ENCODE measurements at places on chromosomes 3 and 15.

GRCh38 chr3:85560088-85560785 is 601.4 kb downstream of the CADM2 start:
- no peak for DNase-seq

DNA sequence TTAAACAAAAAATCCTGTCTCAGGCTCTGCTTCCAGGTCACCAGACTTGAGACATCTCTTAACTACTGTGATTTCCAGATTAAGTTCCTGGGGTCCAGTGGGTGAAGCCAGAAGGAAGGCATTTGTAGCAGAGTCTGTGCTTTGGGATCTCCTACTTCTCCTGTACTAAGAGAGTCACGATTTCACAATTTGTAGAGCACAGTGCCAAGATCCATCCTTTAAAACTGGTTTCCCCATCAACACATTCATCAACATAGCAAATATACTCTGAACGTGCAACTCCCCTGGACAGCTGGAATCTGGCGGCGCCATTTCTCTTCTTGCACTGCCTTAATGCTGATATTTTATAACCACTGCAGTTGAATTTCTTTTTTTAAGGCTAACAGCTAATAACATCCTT is 33.2 kb downstream of the CDCP1 start:
- no peak for DNase-seq

- no peak for DNase-seq
Measured at GRCh38 chr3:12486001-12486400, 1.7 kb downstream of the TSEN2 start.

DNA sequence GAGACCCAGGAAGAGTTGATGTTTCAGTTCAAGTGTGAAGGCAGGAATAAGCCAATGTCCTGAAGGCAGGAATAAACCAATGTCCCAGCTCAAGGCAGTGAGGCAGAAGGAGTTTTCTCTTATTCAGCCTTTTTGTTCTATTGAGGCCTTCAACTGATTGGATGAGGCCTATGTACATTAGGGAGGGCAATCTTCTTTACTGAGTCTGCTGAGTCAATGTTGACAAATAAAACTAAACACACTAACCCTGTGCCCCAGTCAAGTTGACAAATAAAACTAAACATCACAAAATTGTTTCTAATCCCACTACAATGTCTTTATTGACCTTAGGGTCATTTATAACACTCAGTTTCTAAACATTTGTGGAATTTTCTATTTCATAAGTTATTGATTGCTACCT is 100.0 kb downstream of the CACNA2D3 start:
- DNase-seq = no peak

DNA sequence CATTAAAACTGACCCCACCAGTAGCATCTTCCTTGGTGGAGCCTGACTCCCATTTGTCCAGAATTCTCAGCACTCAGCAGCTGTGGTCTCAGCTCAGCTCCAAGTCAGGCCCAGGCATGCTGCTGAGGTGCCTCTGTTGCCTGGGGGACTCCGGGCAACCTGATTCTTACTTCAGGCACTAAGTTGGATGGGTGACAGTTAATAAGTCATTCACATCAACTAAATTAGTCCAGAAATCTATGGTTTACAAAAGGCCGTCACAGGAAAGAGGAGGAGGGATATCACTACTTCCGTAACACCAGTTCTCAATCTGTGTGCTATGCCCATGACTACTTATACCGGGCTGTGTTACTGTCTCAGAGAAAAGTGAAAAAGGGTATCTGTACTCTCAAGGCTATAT is 310.2 kb downstream of the SATB1 start:
- no peak for DNase-seq

- DNase-seq = no peak
Measured at GRCh38 chr3:43445820-43446219, 159.5 kb downstream of the SNRK start.

DNA sequence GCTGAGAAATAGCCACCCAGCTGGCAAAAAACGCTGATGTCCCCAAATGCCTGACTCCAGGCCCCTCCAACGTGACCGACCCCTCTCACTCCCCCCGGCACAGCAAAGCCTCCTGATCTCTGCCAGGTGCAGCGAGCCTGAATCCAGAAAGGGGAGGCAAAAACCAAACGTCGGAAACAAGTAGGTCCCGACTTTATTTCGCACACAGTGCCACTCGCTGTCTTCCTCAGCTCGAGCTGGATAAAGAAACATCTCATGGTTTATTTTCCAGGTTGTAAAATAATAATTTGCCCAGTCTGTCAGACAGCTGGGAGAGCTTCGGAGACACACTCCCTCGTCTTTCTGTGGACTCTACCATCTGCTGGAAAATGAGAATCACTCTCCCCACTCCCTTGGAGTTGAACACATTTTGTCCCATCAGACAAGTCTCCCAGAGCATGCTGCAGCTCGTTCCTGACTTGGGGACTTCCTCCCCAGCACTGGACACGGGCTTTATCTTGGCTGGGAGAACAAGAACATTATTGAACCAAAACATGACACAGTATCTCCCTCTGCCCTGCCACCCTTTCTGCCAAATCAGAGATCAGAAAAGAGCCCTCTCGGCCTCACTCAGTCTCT is 142.8 kb downstream of the NUP210 start:
- no peak for DNase-seq

- no peak for DNase-seq
Measured at GRCh38 chr3:161766331-161766730, 269.7 kb downstream of the OTOL1 start.

GRCh38 chr15:68983961-68984481 is 30.5 kb upstream of the NOX5 start:
- no peak for DNase-seq

DNA sequence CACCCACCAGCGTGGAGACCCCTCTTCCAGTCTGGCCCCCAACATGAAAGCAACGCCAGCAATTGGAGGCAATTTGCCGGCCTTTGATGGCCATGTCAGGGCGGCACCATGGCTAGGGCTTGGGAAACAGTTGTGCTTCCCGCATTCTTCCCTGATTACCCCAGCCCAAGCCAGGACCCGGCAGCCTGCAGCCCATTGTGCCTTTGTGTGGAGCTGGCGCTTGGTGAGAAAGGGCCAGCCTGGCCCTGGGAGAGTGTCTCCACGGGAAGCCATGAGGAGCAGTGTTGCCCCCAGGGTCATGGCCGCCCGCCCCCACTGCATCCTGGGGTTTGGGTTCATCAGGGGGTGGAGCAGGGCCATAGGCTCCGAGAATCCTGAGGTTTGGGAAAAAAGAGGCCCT is 66.0 kb downstream of the DNAJB8 start:
- DNase-seq = no peak

DNA sequence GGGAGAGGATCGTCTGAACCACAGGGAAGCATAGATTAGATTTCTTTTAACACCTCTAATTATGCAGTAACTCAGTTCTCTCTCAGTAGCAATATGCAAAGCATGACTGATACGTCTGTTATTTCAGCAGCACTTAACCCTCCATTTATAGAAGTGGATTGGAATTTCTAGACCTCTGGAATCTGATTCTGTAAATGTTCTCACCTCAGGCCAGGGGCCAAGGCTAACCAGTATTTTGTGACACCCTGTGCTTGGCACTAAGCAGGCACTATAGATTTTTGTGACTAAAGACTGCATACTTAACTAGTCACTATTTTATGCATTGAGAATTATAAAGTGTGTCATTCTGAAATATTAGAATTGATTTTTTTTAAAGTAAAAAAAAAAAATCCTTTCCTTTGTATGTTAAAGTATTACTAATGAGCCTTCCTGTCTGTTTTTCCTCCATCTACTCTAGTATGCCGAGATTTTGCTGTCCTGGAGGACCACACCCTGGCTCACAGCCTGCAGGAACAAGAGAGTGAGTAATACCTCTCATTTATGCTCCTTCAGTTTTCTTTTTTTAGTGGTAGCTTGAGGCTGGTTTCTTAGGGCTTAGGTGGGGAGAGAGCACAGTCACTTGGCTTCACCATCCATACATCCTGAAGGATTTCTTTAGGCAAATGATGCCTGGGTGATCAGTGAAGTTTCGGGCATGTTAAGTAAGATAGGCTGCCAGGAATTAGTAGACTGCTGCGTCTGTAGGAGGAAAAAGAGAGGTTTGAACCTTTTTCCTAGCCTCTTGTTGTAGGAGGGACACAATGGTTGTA is 26.5 kb upstream of the UTS2B start:
- no peak for DNase-seq

- DNase-seq = no peak
Measured at GRCh38 chr15:74213858-74214284, 11.3 kb upstream of the STRA6 start.
